Left forelimb (tissue), 1 donor: ENCODE measurements at places on chromosomes 2 and 18.

DNA sequence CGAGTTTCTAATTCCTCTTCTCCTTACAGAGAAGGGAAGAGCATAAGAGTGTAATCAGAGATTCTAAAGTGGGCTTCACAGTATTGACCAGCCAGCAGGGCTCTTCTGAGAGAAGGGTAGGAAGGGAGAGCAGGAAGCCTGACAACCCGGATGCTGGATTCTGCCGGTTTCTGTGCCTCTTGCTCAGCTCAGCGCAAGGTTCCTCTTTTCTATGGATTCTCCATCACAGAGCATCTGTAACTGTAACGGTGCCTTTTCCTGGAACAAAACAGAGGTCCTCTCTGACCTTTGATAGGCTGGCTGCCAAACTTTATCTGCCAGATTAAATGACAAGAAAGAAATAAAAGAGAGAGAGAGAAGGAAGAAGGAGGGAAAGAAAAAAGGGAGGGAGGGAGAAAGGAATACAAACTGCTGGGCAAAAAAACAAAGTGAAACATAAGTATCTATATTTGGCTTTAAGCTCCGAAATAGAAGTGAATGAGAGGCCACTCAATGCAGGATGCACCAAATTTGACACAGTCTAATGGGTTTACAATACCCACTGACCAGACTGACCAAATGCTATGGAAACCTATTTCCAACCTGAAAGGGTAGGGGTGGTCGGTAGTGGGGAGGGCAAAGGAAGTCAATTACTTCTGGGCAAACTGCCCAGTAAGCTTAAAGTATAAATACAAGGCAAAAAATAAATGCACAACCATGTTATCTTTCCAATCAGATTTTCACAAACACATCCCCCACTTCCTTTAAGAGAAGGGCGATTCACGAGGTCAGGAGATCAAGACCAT, 59.2 kb downstream of the PIEZO2 start:
- no peak for DNase-seq

DNA sequence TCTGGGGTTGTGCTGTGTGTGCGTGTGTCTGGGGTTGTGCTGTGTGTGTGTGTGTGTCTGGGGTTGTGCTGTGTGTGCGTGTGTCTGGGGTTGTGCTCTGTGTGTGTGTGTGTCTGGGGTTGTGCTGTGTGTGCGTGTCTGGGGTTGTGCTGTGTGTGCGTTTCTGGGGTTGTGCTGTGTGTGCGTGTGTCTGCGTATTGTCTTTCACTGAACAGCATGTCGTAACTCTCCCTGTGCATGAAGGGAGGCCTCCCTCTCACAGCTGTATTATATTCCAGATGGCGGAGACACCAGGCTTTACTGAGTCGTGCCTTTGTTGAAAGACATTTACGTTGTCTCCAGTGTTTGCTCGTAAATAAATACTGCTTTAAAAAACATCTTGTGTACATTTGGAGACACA, 5.9 kb downstream of the ACKR3 start:
- DNase-seq, result no peak

DNA sequence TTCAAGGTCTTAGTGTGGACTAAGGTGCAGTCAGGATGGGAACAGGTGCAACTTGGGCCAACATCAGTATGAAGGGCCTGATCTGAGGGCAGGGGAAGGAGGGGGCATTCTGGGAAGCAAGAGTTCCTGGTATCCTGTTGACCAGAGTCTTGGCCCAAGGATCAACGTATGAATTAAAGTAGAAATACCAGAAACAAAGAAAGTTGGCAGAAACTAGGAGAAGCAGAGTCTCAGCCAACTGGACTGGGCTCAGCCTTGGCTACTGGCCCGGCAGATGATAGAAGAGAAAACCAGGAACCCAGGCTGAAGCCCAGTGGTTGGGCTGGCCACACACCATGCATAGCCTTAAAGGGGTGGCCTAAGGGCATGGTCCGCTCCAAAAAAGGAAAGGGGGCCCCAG, 2.3 kb downstream of the CETN1 start:
- peak; percentile 77 for DNase-seq

GRCh38 chr2:236175548-236176150, 7.5 kb upstream of the GBX2 start:
- DNase-seq, result no peak

DNA sequence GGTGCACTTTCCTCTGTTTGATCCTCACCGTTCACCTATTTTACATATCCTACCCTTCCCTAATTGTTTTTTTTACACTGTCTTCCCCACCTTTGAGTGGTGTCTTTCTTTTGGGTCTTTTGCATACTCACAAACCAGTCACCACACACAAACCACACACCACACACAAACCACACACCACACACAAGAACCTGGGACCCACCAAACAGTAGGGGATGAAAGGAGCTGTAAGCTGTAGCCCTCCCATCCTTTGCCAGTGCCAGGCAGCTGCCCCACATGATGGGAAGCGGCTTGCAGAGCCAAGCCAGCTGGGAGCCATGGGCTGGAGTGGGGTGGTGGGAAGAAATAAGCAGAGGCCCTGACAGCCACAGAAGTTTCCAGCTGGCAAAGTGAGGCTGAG, 38.9 kb upstream of the MSH6 start:
- no peak for DNase-seq

DNA sequence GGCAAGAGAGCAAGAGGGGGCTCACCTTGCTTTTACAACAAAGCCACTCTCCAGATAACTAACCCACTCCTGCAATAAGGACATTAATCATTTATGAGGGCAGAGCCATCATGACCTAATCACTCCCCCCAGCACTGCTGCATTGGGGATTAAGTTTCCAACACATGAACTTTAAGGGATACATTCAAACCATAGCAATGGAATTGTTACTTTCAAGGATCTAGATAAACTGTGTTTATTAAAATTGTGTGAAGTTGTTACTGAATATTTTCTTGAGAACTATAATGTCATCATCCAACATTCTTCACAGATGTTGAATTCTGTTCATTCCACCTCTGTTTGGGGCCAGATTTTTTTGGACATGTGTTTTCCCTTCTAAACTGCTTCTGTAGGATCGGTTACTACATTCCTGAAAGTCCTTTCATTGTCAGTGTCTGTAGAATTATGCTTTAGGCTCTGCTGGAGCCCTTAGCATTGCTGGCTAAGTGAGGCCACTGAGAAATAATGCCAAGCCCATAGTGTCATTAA, 50.4 kb downstream of the SPATS2L start:
- no peak for DNase-seq

DNA sequence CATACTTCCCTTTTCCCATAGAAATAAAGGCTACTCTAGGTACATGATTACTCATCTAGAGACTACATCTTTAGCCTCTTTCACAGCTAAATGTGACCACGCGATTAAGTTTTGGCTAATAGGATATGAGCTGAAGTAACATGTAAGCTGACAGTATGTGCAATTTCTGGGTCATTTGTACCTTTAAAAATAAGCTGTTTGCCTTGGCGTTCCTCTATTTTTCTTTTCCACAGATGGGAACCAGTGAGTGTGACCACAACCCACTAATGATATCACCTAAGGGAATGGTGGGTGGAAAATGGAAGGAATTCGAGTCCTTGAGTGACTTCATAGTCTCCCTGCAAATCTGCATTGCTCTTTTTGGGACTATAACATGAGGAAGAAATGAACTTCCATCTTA, 11.7 kb upstream of the NABP1 start:
- DNase-seq, result no peak

GRCh38 chr2:39300044-39300978, 56.5 kb upstream of the CDKL4 start:
- DNase-seq, result no peak

- DNase-seq, result no peak
Observed at GRCh38 chr18:306608-307255, 38.9 kb upstream of the THOC1 start.

- DNase-seq, result peak; percentile 50
Observed at GRCh38 chr2:60480089-60480773, 73.2 kb downstream of the BCL11A start.

DNA sequence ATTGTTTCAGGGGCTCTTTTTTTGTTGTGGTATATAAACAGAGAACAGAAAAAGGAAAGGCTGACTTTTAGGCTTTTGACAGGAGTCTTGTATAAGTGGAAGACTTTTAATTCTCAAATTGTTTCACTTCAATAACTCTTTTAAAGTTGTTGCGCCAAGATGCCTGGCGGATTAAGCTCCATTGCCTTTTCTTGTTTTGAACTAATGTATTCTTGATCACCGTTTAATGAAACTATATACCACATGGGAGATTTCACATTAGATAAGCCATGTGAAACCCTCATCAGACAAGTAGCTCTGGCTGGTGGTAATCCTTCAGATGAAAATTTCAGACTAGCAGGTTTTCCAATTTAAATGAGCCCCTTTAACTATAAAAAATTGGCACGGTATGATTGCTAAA, 257.4 kb downstream of the CCDC178 start:
- DNase-seq, result no peak

- no peak for DNase-seq
Observed at GRCh38 chr2:113791697-113792590, 35.5 kb upstream of the SLC35F5 start.

DNA sequence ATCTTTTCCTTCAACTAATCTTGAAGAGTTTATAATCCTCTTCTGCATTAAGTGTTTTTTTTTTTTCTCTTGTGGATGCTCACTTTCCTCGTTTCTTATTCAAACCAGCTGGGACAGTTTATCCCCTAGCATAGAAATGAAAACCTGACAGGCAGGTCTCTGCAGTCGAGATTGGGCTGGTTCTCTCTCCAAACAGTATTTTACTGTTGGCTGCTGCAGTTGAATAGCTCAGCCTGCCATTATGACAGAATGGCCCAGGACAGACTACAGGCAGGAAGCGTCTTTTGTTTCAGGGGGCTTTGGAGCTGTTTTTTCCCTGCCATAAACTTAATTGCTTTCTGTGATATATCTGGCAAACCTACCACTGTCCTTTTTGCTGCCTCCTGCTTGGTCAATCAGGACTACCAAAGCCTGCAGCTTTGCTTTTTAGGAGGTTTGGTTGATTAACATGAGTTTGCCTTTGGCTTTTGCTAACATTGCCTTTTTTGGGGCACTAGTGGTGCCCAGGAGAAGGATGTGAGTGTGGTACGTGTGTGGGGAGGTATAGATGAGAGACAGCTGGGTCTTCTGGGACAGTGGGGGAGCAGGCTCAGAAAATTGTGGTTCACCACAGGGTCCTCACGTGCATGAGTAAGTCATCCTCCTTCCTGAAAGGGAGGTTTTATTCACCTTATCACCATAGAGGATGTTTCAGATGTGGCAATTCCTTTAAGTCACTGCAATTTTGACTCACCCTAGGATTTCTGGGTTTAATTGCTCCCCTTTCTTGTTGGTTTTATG, 128.7 kb downstream of the LYPD6B start:
- DNase-seq, result no peak

DNA sequence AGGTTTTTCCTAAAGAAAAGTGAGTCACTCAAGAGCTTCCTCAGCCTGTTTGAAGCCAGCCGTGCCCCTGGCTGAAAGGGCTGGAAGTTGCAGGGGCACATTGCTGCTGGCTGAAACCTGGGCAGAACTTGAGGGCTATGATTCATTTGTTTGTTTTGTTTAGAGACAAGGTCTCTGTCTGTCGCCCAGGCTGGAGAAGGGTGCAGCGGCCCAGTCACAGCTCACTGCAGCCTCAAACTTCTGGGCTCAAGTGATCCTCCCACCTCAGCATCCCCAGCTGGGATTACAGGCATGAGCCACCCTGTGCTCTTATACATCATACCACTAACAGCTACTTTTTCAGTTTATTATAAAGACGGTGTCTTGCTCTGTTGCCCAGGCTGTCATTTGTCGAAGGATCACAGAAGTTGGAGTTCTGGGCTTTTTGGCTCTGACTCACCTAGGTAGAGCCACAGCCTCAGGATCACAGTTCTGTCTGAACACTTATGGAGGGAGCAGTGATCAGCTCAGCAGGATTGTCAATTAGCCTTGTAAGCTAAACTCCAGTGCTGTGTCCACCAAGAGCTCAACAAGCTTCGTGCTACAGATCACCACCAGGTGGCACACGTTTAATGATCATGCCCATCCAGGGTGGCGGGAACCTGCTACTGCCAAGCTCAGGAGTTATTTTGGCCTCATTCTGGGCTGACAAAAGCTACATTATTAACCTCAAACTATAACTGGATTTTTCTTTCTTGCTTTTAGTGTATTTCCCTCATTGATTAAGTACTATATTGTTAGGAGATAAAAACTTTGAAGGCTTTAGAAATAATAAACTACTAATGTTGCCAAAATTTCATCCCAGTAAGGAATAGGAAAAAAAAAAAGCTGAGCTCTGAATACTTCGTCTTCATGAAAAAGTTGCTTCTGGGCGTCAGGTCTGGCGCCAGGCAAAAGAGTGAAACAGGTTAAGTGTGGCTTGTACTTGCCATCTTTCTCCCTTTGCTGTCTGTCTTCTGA, 57.9 kb downstream of the ARHGEF33 start:
- no peak for DNase-seq

- DNase-seq, result no peak
Observed at GRCh38 chr2:178674122-178674521, 133.1 kb downstream of the TTN start.

- peak; percentile 51 for DNase-seq
Observed at GRCh38 chr18:79934311-79935097, 16.9 kb downstream of the SLC66A2 start.

DNA sequence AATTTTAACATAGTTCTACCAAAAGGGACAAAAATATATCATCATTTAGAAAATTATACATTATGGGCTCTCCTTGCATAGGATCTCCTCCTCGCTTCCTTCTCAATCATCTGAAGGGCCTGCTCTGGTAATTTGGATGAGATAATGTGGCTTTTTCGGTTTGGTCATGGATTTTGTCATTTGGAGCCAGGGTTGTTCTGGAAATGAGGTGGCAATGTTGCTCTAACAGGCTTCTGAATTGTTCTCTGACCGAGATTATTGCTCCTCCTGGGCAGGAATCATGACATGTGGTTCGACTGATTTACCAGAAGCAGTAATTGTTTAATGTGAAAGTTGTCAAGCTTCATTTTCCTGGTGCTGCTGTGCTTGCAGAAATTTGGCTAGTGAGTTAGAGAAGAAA, 194.7 kb upstream of the ERBB4 start:
- no peak for DNase-seq

- no peak for DNase-seq
Observed at GRCh38 chr18:42980426-42980825, 135.1 kb downstream of the RIT2 start.

GRCh38 chr2:168518555-168519066, 62.5 kb downstream of the CERS6 start:
- DNase-seq, result no peak

DNA sequence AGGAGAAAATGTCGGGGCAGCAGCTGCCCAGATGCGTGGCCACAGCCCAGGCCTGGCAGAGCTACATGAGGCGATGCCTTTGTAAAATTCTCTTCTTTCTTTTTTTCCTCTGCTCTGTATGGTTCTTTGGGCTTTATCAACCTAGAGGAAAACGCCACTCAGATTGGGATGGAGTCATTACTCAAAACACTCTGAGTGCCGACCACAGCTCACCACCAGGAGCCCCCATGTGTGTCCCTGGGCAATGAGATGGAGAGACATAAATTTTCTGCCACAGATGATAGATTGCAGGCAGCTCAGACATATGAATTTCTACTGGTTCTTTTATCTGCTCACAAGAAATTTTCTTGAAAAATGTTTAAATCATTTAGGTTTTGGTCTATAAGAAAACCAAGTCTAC, 56.0 kb downstream of the PARD6G start:
- DNase-seq, result no peak

- no peak for DNase-seq
Observed at GRCh38 chr2:218448934-218449333, 30.0 kb downstream of the VIL1 start.
